Ovary (tissue), 10 donors: ENCODE measurements at places on chromosomes 5 and 9.

- peak within 1 kb of the TSS; percentile 36 for H3K4me3 ChIP-seq
- H3K36me3 ChIP-seq = no peaks in the 10 kb centered on the region
- H3K4me1 ChIP-seq = peaks cover 5% of the 10 kb centered on the region
- no peak within 1 kb of the TSS for H3K27ac ChIP-seq
- peak; percentile 42 for DNase-seq
Observed at GRCh38 chr5:73448463-73449136, at the start of gene FOXD1. TSS of gene FOXD1 (minus strand) at chr5:73448777. CDS start at chr5:73448362, 415 bp downstream.

GRCh38 chr5:116420540-116420939 is 154.1 kb downstream of the SEMA6A start:
- no peak overlapping the region for H3K4me3 ChIP-seq
- H3K27me3 ChIP-seq = no peaks in the 10 kb centered on the region
- H3K27ac ChIP-seq = no peak overlapping the region
- H3K4me1 ChIP-seq = peaks cover 7% of the 10 kb centered on the region
- no peak for DNase-seq

GRCh38 chr5:87074934-87075541 is 192.6 kb upstream of the RASA1 start:
- no peaks in the 10 kb centered on the region for H3K27me3 ChIP-seq
- H3K27ac ChIP-seq = no peak overlapping the region
- no peak overlapping the region for H3K4me3 ChIP-seq
- H3K4me1 ChIP-seq = no peaks in the 10 kb centered on the region

GRCh38 chr9:101029315-101030085 is 973 bp downstream of the PLPPR1 start:
- no peaks in the 10 kb centered on the region for H3K27me3 ChIP-seq
- no peak overlapping the region for H3K27ac ChIP-seq
- H3K4me3 ChIP-seq = no peak overlapping the region

GRCh38 chr5:39063037-39063436 is 11.2 kb downstream of the RICTOR start:
- peaks cover 1% of the 10 kb centered on the region for H3K4me1 ChIP-seq
- no peak for DNase-seq
- H3K4me3 ChIP-seq = no peak overlapping the region
- no peaks in the 10 kb centered on the region for H3K27me3 ChIP-seq

GRCh38 chr5:179585941-179586401 is 35.6 kb downstream of the RUFY1 start:
- no peaks in the 10 kb centered on the region for H3K4me1 ChIP-seq
- no peak overlapping the region for H3K4me3 ChIP-seq
- no peaks in the 10 kb centered on the region for H3K36me3 ChIP-seq
- DNase-seq = peak; percentile 7
